ENCODE measurements at places on chromosomes 11 and 22.

DNA sequence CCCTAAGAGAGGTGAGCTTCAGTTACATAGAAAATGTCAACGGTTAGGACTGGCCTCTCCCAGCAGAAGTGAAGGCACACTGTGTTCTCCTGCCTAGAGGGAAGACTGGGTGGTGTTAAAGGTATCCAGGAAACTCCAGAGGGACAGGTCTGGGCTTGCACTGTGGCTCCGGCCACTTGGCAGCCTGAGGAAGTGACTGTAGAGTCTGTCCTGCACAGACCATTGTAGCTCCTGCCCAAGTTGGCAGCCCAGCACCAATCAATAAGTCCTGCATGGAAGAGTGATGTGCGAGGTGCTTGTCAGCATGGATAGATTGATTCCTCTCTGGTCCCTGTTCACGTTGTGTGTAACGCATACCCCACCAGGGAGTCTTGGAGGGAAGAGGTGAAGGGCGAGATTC lies 284.8 kb downstream of the TENM4 start:
- DNase-seq: no peak

DNA sequence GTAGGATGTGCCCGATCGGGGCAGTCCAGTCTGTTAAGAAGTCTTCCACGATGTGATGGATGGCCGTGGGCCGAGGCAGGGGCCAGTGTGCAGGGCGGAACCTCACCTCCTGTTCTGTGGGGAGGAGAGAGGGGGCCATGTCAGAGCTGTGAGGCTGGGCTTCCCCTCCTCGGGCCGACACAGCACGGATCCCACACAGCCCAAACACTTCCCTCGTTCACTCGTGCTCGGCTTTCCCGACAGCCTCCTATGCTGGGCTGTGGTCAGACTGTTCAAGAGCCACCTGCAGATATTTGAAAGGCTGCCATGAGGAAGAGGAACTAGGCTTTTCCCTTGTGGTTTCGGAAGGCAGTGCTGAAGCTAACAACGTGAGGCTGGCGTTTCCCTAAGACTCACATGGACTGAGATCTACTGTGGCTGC lies 12.3 kb upstream of the TXN2 start:
- no peak for DNase-seq

DNA sequence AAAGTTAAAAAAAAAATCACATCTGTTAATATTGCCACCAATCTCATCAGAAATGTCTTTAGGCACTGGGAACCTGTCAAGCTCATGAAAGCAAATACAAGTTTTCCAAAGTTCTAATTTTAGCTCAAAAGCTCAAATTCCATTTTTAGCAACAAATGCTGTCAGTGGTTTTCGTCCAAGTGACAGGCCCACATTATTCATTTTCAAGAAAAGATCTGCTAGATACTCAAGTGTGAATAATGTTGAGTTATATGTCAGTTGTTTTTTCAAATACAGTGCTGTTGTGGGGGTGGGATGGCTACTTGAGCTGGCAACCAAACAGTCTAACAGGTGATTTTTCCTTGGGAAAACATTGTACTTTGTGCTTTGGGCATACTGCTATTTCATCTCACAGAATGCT lies 1072.6 kb downstream of the OPCML start:
- no peak for DNase-seq

DNA sequence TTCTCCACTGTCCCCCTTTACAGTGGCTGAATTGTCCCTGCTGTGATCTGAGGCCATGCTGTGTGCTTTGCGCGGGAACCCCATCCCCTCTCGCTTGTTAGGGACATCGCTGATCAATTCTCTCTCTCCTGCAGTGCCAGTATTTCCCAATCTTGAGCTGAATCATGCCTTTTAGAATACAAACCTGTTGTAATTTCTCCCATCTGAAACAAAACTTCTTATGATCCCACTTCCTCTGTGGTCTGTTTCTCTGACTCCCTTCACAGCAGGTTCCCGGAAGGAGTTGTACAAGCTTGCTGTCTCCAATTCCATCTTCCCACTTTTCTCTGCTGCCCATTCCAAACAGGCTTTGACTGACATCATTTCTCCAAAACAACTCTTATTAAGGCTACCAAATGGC lies 16.8 kb downstream of the ADAMTS15 start:
- DNase-seq: no peak

DNA sequence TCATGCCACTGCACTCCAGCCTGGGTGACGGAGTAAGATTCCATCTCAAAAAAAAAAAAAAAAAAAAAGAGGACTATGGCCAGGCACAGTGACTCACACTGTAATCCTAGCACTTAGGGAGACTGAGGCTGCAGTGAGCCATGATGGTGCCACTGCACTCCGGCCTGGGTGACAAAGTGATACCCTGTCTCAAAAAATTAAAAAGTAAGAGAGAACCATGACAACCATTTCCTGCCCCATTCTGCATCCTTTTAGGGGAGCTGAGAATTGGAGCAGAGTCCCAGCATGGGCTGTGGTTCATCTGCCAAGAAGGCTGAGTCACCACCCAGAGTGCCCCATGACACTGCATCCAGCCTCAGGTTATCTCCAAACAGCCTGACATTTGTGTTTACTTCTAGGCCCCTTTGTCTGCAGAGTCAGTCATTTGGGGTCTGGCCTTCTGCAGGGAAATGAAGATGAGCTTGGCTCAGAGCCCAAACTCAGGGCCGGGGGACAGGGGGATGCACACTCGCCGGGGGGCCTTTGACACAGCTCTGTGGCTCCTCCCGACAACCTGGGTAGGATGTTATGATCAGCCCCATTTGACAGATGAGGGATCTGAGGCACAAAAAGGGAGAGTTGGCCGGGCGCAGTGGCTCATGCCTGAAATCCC lies 4.7 kb downstream of the CSDC2 start:
- DNase-seq: no peak

- DNase-seq: no peak
Measured at GRCh38 chr11:29217901-29218300, 798.9 kb downstream of the KCNA4 start.

GRCh38 chr11:111605681-111606080 lies 3.4 kb downstream of the SIK2 start:
- DNase-seq: no peak

DNA sequence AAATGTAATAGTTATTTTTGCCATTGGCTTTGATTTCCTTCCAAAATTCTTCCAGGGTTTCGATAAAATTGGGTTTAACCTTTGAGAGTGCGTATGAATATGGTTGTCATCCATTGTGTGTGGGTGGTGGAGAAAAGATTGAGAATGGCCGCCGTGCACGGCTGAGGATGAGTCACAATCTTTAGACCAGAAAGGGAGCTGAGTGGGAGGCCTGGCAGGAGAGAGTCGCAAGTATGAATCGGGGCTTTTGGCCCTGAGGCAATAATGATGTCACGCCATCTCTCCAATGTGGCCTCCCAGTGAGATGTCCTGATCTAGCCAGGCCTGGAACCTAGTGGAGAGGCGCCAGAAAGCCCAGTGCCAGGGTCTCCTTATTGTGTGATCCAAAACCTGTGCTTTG lies 33.1 kb upstream of the SMPD1 start:
- DNase-seq: no peak

DNA sequence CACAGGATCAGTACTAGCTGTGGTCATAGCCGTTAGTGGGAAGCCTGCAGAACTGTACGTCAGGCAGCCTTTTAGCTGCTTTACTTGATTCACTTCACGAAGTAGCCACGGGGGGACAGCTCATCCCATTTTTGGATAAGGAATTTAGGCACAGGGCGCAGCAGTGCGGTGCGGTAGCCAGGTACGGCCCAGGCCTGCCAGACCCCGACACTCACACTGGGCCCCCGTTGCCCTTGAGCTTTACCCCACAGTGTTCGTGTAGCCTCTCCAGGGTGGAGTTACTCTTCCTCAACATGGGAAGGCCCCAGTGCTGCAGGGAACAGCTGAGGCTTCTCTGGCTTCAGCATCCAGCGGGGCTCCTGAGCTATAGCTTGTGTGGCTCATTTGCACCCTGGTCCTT lies 59.4 kb downstream of the SBF1 start:
- DNase-seq: no peak

Data from activated naive CD8-positive, alpha-beta T cell treated with anti-CD3 and anti-CD28 coated beads, Interleukin-2, amount 50 U/mL, for 16 hours (primary cell).